GM04504 (cell line): ENCODE measurements at places on chromosomes 3 and 15.

DNA sequence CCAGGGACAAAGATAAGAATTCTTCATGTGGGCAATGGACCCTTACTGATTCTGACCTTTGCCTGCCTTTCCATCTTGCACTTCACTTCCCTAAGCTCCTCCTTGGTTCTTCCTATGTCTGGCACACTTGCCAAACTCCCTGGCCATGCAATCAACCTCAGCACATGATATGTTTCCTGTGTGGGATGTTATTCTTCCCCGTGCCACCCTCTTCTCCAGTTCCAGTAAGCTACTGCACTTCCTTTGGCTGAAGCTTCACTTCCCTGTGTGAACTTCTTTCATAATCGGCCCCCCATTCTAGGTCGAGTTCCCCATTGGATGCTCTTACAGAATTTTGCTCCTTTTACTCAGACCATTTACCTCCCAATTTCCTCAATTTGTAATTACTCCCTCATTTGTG lies 10.7 kb upstream of the TASOR start:
- no peak for DNase-seq

GRCh38 chr3:151168269-151169094 lies 34.5 kb downstream of the GPR171 start:
- peak; percentile 40 for DNase-seq

GRCh38 chr3:61378311-61378710 lies 127.1 kb upstream of the FHIT start:
- DNase-seq: no peak

DNA sequence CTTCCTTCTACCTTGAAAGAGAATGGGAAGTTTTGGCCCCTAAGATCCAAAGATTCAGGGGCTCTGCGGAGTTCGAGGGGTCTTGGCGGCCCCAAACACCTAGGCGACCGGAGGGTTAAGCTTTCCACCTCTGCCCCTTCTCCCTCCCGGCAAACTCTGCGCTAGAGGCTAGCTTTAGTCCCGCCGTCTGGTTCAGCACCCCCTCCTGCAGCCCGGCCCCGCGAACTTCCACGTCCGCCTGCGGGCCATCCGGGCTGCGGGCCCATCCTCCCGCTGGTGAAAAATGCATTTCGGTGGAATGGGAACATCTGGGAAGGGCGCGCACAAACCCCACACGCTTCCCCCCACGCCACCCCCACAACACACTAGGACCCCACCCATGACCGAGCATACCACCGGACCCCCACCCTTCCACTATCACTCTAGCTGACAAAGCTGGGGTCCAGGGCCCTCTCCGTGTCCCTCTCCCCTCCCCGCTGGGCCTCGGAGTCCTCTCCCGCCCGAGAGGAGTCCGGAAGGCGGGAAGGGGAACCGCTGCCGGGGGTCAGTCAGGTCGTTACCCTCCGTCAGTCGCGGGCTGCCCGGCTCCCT lies 1.0 kb downstream of the SHOX2 start:
- no peak for DNase-seq

DNA sequence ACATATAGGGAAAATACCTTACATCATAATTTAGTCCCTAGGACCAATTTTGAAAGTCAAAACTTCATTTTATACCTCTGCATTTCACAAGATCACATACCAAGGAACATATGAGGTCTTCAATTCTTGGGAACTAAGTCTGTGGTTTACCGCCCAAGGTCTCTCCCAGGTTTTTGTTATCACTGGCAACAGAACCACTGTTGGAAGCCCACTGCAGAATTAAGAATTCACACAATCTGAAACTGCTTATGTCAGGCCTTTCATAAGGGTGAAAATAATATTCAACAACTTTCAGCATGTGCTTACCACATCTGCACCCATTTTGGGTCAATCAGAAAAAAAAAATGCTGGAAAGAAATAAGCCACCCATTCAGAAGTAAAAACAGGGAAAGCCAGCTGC lies 107.2 kb upstream of the MME start:
- DNase-seq: no peak

DNA sequence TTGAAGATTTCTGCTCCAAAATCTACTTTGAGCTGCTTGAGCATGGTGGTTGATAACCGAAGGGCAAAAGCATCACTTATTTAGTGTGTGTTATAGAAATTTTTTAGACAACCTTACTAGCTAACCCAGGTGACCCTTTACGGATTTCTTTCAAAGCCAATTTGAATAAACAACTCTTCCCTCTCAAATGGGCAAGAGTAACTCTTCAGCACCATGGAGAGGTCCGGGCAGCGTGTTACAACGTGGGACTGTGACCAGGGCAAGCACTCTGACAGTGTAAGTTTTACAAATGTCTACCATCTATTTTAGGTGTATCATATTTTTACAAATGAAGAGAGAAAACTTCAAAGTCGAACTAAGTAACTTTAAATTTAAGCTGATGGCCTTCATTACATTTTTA lies 471.8 kb downstream of the MFSD1 start:
- DNase-seq: peak; percentile 24

GRCh38 chr15:100790786-100791265 lies 88.8 kb upstream of the ALDH1A3 start:
- DNase-seq: no peak

- no peak for DNase-seq
Observed at GRCh38 chr15:78018946-78019644, 58.4 kb downstream of the TBC1D2B start.

- no peak for DNase-seq
Observed at GRCh38 chr3:193016437-193016901, 98.8 kb upstream of the MB21D2 start.

DNA sequence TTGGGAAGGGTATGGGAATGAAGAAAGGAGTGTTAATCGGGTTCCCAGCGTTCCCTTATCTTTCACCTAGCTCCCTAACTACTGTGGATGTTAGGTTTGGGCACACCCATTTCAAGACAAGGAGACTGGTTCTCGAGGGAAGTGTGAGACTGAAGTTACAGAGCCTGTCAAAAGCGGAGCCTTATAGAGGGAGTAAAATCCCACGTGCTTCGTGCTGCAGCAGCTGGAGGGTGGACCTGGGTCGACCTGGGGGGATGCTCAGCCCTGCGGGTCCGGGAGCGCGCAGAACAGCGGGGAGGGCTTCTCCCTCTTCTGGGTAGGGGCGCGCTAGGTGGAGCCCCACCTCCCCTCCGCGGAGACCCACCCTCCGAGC lies 314 bp upstream of the TMED3 start:
- DNase-seq: no peak

GRCh38 chr3:138219255-138219654 lies 32.2 kb downstream of the ARMC8 start:
- DNase-seq: no peak

DNA sequence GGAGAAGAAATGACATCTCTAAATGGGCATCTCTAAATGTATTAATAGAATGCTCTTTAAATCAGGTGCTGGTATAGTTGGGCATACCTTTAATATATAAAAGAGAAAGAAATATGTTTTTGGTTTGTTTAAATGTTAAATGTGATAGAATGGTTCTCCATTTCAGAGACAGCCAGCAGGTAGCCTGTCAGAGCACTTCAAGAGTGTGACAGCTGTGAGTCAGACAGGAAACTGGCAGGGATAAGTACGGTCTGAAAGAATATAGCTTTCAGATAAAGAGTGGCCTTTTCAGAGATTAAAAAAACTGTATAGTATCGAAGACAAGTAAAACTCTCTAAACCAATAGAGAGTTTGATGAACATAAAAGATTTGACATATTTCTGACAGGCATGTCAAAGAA lies 654.1 kb downstream of the IGSF11 start:
- DNase-seq: no peak

DNA sequence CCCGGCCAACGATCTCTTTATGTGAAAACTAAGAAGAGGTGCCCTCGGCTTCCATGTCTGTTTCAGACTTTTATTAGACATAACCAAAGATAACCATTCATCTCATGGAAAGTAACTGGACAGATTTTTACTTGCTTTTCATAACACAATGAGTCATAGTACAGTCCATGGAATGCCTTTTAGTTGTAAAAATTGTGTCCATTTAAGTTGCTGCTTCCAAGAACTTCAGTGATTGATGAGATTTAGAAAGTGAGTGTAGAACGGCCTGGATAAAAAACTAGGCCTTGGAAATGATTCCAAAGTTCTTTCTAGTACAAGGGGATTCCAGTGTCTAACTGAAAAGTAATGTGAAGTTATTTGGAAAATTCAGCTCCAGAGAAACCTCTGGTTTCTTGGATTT lies 10.8 kb downstream of the EIF2AK4 start:
- peak; percentile 75 for DNase-seq

DNA sequence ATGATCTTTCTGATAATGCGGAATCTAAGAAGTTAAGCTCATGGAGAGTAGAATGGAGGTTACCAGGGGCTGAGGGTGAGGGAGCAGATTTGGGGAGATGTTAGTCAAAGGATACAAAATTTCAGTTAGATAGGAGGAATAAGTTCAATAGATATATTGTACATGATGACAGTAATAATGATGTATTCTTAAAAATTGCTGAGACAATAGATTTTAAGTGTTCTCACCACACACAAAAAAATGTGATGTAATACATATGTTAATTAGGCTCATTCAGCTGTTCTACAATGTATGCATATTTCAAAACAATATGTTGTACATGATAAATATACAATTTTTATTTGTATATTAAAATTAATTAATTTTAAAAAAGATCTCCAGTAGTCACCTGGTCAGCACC lies 81.4 kb downstream of the PGPEP1L start:
- no peak for DNase-seq

DNA sequence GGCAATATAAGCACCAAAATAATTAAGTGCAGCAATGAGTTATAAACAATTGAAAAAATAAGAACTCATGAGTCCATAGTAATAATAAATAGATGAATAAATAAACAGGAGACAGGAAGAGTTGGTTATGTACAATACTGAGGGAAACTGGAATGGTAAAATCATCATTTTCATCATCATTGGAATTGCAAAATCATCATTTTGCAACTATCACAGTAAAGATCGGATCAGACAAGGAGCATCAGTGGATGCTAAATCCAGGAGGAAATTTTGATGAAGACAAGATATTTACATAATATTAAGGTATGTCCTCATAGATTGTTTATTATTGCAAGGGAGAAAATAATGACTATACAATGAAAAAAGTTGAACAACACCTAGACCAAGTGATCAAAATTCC lies 38.8 kb upstream of the ACAN start:
- no peak for DNase-seq

DNA sequence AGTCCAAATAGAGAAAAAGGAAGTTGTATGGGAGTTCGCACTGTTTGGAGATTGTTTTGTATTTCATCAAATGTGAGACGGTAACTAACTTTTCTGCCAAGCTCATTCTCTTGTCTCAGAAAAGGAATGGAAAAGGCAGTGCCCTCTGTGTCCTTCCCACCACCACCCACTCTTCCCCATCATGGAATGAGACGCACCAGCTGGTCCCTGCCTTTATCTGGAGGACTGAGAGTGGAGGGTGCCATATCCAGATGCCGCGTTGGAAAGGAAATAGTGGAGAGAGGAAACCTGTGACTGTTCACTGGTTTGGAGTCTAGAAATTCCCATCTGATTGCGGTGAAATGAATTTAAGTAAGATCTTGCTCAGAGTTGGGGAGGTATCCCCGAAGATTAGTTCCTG lies 3.7 kb upstream of the CCK start:
- DNase-seq: no peak

DNA sequence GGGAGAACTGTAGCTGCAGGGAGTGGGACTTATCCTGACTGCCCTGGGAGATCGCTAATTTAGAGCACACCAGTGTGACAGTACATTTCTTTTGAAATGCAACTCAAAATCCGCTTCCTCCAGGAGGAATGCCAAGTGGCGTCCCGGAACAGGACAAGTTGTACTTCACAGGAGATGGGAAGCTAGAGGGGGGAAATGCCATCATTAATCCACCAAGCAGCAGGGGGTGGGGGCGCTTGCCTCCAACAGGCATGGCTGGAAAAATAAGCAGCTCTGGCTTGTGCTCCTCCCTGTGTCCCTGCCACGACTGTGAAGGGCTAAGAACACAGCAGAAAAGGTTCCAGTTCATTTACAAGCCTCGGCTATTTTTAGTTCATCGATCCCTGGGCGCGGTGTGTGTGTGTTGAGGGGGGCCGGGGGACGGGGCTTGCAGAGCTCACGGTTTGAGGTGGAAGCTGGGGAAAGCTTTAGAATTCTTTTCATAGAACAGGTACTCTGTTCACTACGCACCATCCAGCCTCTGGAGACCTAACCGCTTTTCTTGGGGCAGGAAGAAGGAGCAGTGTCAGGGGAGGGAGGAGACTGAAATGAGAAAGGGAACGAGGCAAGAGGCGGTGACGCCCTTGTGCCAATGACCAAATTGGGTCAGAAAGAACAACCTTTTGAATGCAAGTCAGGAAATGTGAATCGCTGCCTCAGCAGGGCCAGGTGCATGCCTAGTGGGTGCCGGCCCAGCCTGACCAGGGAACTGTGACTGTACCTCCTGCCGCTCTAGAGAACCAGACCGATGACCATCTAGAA lies 51.8 kb upstream of the DGKG start:
- no peak for DNase-seq

DNA sequence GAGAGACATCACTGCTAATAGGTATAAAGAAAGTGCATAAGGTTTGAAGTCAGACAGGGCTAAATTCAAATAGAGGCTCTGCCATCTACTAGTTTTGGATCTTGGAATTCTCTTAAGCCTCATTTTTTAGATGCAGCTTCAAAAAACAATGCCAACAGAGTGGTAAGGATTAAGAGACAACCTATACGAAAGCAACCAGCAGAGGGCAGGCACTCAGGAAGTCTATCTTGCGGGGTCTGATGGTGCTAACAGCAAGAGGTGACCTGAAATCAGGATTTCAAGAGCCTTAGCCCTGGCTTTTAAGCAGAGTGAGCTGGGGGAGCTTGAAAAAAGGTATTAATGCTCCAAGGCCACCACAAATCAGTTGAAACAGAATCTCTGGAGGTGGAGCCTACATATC lies 40.7 kb downstream of the LDHAL6B start:
- DNase-seq: peak; percentile 56

- DNase-seq: no peak
Observed at GRCh38 chr3:13838421-13838820, 41.5 kb downstream of the WNT7A start.

GRCh38 chr3:178856804-178857203 lies 214.8 kb downstream of the ZMAT3 start:
- no peak for DNase-seq

DNA sequence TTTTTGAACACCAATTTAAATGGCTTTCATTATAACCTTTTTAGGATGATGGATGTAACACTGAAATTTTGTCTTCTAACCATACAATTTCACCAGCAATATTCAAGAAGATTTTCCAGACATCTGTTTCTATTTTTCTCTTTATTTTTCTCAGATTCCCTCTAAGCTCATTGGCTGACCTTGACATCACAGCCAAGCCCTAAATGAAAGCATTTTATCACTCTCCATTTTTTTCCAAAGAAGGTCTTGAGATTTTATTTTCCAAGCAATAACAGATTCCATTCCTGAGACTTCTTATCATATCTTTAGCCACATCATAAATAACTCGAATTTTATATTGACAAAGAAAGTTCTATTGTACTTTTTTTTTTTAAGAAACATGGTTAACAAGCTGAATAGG lies 392.6 kb upstream of the THBS1 start:
- no peak for DNase-seq

DNA sequence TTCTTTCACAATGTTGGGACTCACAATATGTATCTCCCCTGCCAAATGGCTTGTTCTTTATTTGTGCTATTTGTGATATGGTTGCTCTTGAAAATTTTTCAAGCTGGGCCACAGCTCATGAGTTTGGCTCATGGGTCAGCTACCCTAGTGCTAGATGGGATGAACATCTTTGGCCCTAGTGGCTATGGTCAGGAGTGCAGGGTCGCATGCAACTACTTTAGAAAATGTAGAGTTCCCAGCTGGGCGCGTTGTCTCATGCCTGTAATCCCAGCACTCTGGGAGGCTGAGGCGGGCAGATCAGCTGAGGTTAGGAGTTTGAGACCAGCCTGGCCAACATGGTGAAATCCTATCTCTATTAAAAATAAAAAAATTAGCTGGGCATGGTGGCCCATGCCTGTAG lies 55.8 kb downstream of the POLR2M start:
- no peak for DNase-seq
